ENCODE measurements at places on chromosomes 6 and 20.

DNA sequence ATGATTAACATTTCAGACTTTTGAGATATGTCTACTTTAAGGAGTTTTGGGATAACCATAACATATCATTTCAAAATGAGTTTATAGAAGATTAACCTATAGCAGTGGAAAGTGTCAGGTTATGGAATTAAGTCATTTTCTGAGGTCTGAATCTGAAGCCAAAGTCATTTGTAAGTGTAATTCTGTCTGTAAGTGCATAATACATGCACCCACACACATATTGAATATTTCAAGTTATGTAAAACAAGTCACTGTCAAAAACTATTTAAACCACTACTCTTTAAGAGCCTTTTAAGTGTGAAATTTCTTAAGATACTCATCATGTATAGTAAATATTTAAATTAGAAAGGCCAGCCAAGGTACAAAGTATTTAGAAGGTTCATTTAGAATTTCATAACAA lies 115.8 kb upstream of the HMGCLL1 start:
- no peak for DNase-seq

- no peak for DNase-seq
Measured at GRCh38 chr20:42740226-42740870, 449.4 kb downstream of the PTPRT start.

- DNase-seq: no peak
Measured at GRCh38 chr6:168136001-168136400, 57.0 kb upstream of the FRMD1 start.

GRCh38 chr6:17842934-17843821 lies 136.5 kb upstream of the NUP153 start:
- DNase-seq: no peak

DNA sequence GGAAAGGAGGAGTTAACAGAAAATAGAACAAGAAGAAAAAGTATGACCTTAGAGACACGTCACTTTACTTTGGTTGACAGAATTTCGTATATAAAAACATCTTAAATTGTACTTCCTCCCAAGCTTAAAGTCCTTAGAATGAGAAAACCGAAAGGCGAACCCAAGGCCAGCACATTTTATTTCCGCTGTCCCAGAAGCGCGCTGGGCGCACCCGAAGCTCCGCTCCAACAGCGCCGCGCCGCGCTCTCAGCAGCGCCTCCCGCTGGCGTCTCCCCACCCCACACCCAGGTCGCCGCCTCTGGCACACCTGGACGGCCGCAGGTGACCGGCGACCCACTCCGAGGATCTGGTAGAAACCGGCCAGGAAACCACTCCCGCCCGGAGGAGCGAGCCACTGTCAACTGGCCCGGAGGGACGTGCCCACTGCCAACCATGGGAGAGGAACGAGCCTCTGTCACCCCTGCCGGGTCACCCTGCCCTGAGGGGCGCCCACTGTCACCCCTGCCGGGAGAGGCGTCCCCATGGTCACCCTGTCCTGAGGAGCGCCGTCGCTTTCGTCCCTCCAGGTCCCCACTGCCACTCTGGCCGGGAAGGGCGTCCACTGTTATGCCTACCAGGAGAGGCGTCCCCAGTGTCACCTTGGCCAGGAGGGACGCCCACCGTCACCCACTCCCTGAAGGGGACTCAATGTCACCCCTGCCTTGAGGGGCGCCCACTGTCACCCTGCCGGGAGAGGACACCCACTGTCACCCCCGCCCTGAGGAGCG lies 824 bp downstream of the MPC1 start:
- DNase-seq: peak; percentile 41

GRCh38 chr6:136225496-136225895 lies 24.6 kb downstream of the MTFR2 start:
- no peak for DNase-seq

- DNase-seq: no peak
Measured at GRCh38 chr6:99879431-99879830, 114.6 kb downstream of the MCHR2 start.

DNA sequence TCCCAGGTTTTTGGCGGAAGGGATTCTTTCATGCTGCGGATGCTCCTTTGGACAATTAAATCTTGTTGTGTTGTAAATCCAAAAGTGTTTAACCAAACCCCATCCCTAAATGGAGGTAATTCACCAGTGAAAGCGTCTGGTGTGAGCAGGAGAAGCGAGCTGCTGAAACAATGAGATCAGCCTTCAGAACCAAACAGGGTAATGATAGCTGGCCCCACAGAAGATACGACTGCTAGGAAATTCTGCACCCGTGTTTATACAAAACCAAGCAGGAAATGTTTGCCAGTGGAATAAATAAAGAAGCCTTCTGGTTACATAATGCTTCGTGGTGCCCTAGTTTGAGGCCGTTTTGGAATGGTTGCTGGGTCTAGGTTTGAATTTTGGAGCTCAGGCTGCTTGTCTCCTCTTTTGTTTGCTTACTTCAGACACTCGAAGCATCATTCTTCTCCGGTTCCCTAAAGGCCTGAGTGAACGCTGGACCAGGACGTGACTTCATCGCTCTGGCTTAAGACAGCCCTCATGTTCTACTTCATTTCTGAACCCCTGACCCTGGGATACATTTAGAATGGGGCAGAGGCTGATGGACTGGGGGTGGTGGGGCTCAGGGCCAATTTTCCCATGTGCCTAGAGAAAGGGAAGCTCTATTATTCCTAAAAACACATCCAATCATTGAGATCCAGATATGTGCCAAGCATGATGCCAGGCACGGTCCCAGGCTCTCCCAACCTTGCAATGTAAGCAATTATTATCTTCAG lies 61.6 kb upstream of the JAG1 start:
- DNase-seq: no peak

GRCh38 chr20:39910536-39910935 lies 778.5 kb downstream of the MAFB start:
- no peak for DNase-seq

DNA sequence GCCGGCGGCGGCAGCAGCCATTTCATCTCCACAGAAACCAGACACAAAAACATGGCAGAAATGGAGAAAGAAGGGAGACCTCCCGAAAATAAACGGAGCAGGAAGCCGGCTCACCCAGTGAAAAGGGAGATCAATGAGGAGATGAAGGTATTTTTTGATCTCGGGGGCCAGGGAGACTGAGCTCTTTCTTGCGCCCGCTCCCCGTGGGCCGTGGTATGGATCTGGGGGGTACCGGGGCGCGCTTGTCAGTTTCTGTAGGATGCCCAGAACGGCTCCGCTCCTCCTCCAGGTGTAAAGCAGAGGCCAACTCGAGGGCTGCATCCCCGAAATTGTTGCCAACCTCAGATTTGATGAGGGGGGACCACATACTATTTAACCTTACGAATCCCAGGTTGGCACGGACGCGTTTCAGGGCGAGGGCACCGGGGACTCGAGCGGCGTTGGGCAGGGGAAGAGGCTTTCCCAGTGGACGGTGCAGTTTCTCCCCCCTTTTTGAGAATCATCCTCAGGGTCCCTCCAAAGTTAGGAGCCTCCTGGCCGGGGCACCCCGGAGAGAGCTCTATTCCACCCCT lies 735 bp downstream of the SOBP start:
- no peak for DNase-seq

- no peak for DNase-seq
Measured at GRCh38 chr6:47262231-47262630, 47.5 kb downstream of the TNFRSF21 start.

DNA sequence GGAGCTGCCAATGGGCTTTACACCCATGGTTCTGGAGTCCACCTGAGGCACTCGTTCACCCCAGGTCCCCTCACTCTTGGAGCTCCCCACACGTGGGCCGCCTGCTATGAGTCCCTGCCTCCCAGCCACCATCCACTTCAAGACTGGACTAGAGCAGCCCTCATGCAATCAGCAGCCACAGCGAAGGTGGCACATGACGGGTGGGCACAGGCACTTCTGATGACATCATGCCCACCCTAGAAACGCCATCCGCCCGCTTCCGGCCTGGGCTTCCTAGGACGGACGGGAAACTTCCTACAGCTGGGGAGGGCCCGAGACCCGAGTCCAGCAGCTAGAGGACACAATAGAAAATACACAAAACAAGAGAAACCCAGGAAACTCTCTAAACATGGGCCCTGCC lies 85.5 kb downstream of the PDE10A start:
- DNase-seq: no peak

GRCh38 chr20:12723811-12724210 lies 285.0 kb upstream of the SPTLC3 start:
- DNase-seq: no peak

Measured in astrocyte of the spinal cord (primary cell).